Cardiac muscle cell (in vitro differentiated cells and primary cell): ENCODE measurements at places on chromosomes 1 and 21. TPM values are rescaled to one million over a fixed set of nuclear protein-coding genes. Genes with fewer than 3 reads are reported as not detected.

DCST1 gene
- not detected in 2 replicates for total RNA-seq

SYPL2 gene
- 10.7 and 17.8 TPM in 2 replicates for total RNA-seq

FCGR3B gene
- not detected in 2 replicates for total RNA-seq

CCDC24 gene
- 20.8 and 26.5 TPM in 2 replicates for total RNA-seq

CHAF1B gene
- 2.6 and 3.1 TPM in 2 replicates for total RNA-seq

SLAMF7 gene
- not detected in 2 replicates for total RNA-seq

MARK1 gene
- total RNA-seq, result 24.0 and 24.6 TPM in 2 replicates

NTNG1 gene
- total RNA-seq, result 0.12 and 0.28 TPM in 2 replicates

SLC2A5 gene
- 0.04 TPM in 1 of 2 replicates, not detected in the other for total RNA-seq

OR2T33 gene
- 0.15 TPM in 1 of 2 replicates, not detected in the other for total RNA-seq

VANGL1 gene
- 8.1 and 10.5 TPM in 2 replicates for total RNA-seq

RHEX gene
- 10.9 and 16.2 TPM in 2 replicates for total RNA-seq

RXFP4 gene
- 0.33 TPM in 1 of 2 replicates, not detected in the other for total RNA-seq

SPRR3 gene
- total RNA-seq, result not detected in 2 replicates

MYOG gene
- total RNA-seq, result 0.18 TPM in 1 of 2 replicates, not detected in the other

C1orf141 gene
- total RNA-seq, result not detected in 2 replicates

ATXN7L2 gene
- total RNA-seq, result 14.7 and 17.8 TPM in 2 replicates

ADIPOR1 gene
- total RNA-seq, result 105 and 188 TPM in 2 replicates

PDIK1L gene
- total RNA-seq, result 3.7 and 8.5 TPM in 2 replicates

CD1E gene
- not detected in 2 replicates for total RNA-seq

MYBPHL gene
- not detected in 2 replicates for total RNA-seq

DYNLT4 gene
- 0.32 TPM in 1 of 2 replicates, not detected in the other for total RNA-seq

TIMM17A gene
- total RNA-seq, result 32.9 and 37.4 TPM in 2 replicates

RAP1GAP gene
- 4.1 and 7.4 TPM in 2 replicates for total RNA-seq
